Ovary (tissue), 10 donors: ENCODE measurements at places on chromosomes 4 and X.
A peak's percentile ranks its signal among the peaks of the same experiment; 100 is the strongest.

- DNase-seq: no peak
Observed at GRCh38 chr4:92864096-92864495, 560.3 kb downstream of the GRID2 start.

DNA sequence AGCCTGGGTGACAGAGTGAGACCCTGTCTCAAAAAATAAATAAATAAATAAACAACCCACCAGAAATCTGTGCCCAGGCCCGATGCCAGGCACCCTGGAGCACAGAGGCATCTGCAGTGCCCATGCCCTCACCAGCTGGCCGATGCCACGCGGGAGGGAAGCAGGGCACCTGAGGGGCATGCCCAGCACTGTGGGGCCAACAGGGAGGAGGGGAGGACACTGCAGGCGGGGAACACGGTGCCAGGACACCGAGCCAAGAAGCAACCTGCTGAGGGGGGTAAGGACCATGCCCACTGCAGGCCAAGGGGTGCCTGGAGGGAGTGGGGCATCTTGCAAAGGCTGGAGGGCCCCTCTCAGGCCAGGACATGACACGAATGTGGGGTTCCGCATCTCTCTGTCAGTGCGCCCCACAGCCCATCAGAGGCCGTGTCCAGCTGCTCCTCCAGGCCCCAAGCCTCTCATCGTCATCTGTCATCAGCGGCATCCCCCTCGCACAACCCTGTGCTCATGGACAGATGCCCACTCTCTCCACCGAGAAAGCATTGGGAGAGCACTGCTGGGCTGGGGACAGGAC lies 13.3 kb upstream of the DUSP9 start:
- DNase-seq: peak; percentile 28

- no peak for DNase-seq
Observed at GRCh38 chr4:183495184-183495583, 9.7 kb upstream of the ING2 start.

DNA sequence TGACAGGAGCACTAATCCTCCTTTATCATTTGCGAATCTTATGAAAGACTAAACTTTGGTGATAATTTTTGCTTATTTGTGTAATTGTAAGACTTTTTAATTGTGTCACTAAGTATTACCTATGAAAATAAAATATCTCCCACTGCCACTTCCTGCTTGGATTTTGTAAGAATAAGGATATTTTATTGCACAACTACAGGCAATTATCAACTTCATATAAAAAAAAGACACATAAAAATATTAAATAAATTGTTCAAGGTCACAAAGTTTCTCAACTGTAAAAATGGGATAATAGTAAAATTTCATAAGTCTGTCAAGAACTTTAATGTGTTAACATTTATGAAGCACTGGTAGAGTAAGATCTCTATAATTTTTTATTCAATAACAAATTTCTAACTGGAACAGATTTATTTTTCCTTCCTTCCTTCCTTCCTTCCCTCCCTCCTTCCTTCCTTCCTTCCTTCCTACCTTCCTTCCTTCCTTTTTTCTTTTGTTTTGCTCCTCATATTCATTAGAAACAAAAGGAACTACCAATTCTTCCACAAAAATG lies 527.6 kb upstream of the FAM47C start:
- no peak for DNase-seq

- no peak for DNase-seq
Observed at GRCh38 chr4:25160714-25161592, 704 bp upstream of the SEPSECS start.
